Bronchial epithelial cell (primary cell): ENCODE measurements at places on chromosomes 2 and 18. TPM values are rescaled to one million over a fixed set of nuclear protein-coding genes. Genes with fewer than 3 reads are reported as not detected.

DNA sequence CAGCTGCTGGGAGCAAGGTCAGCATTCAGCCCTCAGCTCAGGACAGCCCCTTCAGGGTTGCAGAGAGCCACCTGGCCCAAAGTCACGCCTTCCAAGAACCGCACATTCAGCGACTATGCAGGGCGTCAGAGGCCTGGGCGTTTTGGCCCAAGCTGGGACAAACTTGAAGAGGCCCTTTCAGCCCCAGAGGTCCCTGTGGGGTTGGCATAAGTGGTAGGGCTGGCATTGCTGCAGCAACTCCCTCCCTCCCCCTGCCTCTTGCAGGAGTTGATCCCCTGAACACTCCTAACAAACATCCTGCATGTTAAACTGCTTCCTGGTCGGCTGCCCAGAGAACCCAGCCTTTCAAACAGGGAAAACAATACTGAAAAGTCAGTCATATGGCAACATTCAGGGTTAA, 192.9 kb upstream of the SMAD2 start:
- no peak for DNase-seq

DNA sequence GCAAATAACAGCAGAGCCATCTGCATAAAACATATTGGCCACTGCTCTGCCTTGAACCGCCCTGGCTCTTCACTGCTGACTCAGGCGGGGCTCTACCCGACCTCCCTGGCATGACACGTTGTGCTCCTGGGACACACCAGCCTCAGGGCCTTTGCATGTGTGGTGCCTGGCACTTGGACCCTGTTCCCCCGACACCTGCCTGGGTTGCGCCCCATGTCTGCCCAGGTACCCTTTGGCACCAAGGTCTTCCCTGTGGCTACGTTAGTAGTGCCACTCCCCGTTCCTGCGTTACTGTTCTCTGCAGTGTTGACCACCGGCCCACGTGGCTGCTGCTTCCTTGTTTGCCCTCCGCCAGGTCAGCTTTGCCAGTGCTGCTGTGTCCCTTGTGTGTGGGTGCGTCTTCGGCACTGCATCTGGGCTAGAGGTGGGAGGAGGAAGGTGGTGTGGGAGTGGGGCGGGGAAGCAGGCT, 20.3 kb downstream of the ATG4B start:
- no peak for DNase-seq

- DNase-seq, result no peak
Observed at GRCh38 chr2:810397-810796, 133.2 kb upstream of the TMEM18 start.

DNA sequence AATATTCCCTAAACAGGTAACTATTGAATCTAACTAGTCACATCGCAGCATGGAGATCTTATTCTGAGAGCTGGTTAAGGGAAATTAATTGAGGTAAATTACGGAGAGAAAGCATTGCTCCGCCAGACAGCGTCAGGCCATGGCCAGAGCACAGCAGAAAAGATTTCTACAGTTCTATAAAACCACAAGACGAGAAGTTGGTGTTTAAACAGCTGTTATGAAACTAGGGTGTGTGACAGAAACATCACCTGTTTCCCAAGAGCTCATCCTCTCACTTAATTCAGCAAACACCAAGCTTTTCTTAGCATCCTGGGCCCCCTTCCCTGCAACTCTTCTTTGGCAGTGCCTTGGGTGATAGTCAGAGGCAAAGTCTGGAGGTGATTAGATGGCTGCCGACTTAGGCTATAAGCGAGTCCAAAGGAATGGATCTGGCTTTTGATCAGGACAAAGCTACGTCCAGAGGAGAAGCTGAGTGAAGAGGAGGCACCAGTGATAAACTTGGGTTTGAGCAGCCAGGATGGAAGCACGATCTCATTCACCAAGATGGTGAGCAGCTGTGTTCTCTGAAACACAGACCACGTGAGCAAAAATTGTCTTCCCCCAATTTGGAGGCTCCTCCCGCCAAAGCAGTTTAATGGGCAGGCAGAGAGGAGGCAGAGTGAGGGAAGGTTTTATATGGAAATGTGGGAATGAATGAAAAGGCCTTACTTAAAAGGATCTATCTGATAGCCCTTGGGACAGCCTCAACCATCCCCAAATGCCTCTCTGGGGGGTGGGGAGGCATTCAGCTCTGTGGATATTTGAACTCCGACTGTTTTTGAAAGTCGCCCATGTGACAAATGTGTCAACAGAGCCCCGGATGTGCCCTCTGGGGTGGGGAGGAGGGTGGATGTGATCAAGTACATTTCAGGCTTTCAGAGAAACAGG, 57.8 kb downstream of the PKDCC start:
- DNase-seq, result no peak

FIGN gene
- total RNA-seq, result 0.79 and 1.4 TPM in 2 replicates

- peak; percentile 23 for DNase-seq
Observed at GRCh38 chr2:33645861-33646260, 46.8 kb upstream of the FAM98A start.

- no peak for DNase-seq
Observed at GRCh38 chr2:178908810-178909209, 101.6 kb upstream of the TTN start.

DNA sequence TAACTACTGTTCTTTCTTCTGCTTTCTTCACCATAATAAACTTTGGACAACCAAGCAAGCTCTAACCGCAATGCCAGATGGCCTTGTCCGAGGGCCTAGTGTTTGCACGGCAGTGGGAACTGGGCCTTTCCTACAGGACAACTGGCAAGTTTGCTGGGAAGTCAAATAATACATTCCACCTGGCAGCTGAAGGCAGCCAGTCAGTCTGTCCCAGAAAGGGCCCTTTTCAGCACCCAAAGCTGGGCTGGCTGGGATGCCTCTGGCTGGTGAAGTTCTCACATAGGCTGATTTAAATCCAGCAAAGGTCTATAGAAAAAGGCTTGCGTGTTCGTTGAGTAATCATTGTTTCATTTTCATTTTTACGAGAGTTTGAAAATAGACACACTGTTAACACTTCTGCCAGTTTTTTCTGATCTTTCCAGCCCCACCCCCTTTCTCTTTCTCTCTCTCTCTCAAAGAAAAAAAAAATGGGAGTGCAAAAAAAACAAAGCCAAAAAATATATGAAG, 110.0 kb upstream of the EPAS1 start:
- no peak for DNase-seq

DNA sequence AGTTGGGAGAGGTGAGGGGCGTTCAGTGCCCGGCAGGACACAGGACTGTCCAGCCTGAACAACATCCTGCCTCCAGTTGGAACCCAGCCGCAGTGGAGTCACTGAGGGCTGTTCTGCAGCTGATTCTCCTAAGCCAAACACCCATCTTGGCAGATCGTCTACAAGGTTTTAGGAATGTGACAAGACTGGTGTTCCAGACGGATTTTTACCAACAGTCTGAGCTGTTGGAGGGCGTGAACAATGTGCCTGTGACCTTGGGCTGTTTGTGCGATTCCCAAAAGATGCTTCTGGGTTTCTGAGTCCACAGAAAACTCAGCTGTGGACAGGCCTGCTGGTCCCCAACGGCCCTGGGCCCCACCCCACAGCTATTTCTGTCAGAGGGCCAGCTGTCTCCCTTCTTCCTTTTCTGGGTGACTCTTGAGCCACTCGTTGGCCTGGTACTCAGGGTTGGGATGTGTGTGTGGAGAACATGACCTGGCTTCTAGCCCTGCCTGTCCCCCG, 5.7 kb downstream of the LRRFIP1 start:
- DNase-seq, result no peak

DNA sequence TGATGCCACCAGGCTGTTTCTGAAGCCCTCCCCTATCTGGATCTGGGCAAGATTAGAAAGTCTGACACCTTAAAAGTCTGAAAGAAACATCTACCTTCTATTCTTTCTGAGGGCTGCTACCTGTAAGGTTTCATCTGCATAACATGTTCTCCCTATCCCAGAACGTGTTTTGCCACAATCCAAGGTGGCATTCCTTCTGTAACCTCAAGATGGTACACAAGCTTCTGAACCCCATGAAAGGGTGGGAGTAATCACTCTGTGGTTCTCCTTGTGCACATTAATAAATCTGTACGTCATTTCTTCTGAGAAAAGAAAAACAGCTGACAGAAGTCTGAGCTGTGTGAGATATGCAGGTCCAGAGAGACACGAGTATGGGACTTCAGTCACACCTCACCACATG, 41.8 kb upstream of the MSH6 start:
- DNase-seq, result no peak

CROCC2 gene
- 0.26 TPM in 1 of 2 replicates, not detected in the other for total RNA-seq

NT5C1B gene
- not detected in 2 replicates for total RNA-seq

- peak; percentile 53 for DNase-seq
Observed at GRCh38 chr2:220687231-220687843, 884.8 kb downstream of the EPHA4 start.

- DNase-seq, result peak; percentile 58
Observed at GRCh38 chr2:240557808-240558207, at the start of gene ANKMY1. ANKMY1 (minus strand) TSS chr2:240557988; CDS start chr2:240557335, 653 bp downstream.

ASB18 gene
- 0.38 TPM in 1 of 2 replicates, not detected in the other for total RNA-seq

DNA sequence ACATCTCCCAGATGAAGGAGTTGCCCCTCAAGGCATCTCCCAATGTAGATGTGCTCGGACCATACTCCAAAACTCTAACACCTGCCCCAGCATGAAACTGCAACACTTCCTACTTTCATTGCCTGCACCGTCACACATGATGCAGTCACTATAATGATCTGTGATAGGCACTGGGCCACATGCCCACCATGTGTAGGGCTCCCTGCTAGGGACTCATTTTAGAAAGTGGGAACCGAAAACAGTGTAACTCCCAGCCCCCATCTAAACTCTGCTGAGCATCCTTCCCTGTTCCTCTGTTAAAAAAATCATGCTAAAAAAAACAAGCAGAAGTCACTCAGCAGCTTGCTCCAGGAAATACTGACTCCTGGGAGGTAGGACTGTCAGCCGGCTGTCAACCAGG, 496.1 kb upstream of the RAB6C start:
- DNase-seq, result no peak

DNA sequence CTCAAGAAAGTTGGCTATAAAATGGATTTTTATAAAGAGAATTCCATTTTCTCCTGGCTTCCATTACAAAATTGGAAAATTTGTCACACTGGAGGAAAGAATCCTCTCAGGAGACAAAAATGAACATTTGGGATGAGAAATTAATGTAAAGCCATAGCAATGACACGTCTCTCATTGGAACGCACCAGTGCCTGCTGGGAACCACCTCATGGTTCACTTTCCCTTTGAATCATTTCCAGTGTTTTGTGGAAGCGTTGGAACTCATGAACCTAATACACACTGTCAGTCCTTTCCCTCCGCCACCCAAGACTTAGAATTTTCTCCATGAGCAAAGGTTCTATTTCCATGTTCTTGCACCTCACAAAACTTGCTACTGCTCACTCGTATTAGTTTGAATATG, 21.0 kb upstream of the NRP2 start:
- no peak for DNase-seq

DNA sequence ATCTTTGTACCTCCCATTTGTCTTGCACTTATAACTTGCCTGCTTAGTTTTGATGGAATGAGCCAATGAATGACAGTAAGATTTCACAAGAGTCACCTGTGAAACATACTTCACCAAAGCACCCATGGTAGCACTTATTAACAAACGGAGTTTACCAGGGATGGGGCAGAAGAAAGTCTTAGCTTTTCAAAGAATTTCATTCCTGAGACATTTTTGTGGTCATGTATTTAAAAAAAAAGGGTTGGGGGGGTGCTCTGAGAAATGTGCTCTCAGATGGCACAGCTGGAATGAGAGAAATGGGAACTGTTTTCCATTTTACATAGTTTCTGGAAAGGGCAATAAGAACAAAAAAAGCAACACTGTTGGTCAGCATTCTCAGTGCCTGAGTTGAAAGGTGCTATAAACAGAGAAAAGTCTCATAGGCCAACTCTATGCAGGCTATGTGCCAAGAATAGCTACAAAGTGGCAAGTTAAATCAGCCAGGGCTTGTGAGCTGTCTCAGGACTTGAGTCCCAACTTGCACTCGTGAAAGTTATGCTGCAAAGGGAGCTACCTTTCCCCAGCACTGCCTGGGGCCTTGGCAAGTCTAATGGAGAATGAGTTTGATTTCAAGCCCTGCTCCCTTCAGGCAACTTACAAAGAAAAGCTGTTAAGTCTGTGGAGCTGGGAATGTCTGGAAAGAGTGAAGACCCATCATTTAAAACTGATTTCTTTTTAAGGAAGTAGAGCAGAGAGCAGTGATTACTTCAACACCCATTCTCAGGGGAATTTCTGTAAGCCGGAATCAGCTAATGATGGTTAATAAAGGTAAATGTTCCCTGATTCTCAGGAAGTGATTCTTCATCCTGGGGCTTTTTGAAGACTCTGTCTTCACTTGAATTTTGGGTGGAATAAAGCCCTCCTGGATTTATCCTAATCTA, 170.6 kb downstream of the SLC8A1 start:
- peak; percentile 89 for DNase-seq

RAB17 gene
- total RNA-seq, result 1.0 and 2.4 TPM in 2 replicates

CDH7 gene
- total RNA-seq, result not detected in 2 replicates

GRCh38 chr2:191869178-191869577, 22.3 kb upstream of the CAVIN2 start:
- DNase-seq, result peak; percentile 34

TMEM200C gene
- under 0.01 TPM in 1 of 2 replicates, not detected in the other for total RNA-seq

CNDP1 gene
- not detected in 2 replicates for total RNA-seq

- no peak for DNase-seq
Observed at GRCh38 chr2:10914272-10914693, 2.5 kb downstream of the KCNF1 start.

GRCh38 chr18:75422341-75422910, 5.1 kb downstream of the SMIM21 start:
- DNase-seq, result peak; percentile 17

CAPN14 gene
- total RNA-seq, result 10.3 and 35.1 TPM in 2 replicates

C2orf74 gene
- 10.0 and 13.1 TPM in 2 replicates for total RNA-seq

DNA sequence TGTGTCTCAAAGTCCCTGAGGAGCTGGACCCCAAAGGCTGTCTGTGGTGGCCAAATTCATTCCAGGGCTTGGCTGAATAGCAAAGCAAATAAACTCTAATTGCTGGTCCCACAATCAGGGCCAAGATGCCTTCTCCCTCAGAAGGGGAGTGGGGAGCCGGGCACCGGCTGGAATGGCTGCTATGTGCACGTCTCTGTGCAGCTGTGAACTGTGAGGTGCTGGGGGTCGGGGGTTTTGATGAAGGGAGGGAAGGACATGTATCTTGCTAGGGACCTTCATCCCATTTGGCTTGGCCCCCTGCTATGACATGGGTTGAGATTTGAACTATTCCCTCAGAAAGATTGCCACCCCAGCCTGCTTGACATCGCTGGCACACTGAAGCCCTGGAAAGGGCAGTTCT, 60.4 kb downstream of the CIB4 start:
- no peak for DNase-seq
